Activated CD4-positive, alpha-beta T cell treated with anti-CD3 and anti-CD28 coated beads, Interleukin-2, amount 50 U/mL, for 24 hours (primary cell): ENCODE measurements at places on chromosomes 5 and 9.

DNA sequence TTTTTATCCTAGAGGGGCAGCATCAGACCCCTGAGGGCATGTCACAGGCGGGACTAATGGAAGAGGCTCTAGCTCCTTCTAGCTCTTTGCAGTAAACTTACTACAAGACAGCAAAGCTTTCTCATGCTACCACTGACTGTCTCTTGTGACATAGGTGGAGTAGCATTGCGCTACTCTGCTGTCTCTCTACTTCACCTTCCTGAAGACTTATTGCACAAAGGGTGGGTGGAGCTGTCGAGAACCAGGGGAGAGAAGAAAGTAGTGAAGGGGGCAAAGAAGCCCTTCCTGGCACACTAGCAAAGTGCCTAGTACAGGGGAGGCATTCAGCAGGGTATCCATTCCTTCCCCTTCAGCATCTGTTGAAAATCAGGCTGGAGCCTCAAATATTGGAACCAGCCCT is 36.1 kb upstream of the NEK6 start:
- DNase-seq: no peak

DNA sequence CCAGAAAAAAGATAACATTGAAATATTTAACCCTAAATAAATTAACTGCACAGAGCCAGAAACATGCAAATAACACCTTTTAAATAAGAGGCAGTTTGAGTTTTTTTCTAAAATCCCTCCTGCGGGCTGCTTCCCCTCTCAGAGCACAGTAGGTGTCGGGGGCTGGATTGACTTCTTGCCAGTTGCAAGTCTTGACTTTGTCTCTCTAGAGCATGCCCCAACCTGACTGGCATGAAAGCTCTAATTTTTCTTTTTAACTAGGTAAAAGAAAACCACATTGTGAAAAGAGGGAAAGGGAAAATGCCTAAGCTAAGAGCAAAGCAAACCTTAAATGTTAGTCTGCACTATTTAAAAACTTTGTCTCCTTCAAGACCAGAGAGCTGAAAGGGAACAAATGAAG is 46.4 kb upstream of the DNAH5 start:
- DNase-seq: no peak

GRCh38 chr9:133275105-133276000 is at the start of gene ABO:
ABO (minus strand) TSS chr9:133275201.
- no peak for DNase-seq

DNA sequence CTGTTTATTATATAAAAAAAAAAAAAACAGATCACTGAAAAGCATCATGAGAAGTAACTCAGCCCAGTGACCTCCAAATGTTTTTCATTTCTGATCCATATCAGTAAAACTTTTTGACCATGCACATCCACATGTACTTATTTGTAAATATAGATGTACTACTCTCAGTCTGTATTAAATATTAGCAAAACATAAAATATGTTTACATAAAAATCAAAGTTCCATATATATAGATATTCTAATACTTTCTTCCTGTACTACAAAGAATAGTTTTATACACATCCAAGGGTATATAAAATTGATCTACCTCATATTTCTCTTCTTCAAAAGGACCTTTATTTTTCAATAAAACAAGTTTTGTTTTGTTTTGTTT is 309.1 kb downstream of the RAB3C start:
- no peak for DNase-seq

- no peak for DNase-seq
Observed at GRCh38 chr9:32565967-32566366, 7.0 kb downstream of the NDUFB6 start.
